ENCODE measurements at places on chromosomes 7 and 10.

DNA sequence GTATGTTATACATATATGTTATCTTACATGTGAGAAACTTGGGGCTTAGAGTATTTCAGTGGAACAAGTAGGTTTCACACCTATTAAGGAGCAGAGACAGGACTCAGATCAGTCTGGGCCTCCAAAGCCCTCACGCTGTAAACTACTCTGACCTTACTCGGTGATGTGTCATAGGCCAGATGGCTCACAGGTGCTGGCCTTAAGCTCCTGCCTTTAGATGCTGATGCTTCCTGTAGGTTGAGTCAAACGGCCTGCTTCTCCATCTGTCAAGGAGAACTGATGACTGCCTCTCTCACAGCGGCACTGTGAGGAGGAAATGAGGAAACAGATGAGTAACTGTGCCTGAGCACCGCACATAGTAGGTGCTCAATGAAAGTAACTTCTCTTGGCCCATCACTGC is 312.6 kb upstream of the COBL start:
- DNase-seq, result no peak

GRCh38 chr7:2474813-2475677 is 1.2 kb downstream of the GRIFIN start:
- DNase-seq, result no peak

GRCh38 chr7:156234666-156235494 is 405.7 kb upstream of the RNF32 start:
- no peak for DNase-seq

GRCh38 chr7:17227766-17228490 is 70.5 kb upstream of the AHR start:
- DNase-seq, result no peak

DNA sequence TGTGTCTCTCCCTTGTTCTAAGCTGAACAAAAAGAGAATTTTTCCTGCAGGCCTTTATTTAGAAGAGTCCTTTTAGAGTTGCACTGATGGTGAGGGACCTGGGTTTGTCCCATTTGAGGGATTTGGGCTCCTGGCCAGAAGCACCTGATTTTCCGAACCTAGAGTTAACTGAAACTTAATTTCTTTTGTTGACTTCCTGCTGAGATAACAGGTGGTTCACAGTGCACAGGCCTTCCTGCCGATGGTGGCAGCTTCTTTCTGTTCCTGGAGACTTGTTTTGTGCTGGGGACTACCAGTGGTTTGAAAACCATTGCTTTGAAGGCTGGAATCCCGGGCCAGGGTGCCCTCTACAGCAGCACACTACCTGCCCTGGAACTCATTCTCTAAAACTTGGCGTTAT is 99.2 kb downstream of the SUGCT start:
- DNase-seq, result no peak

GRCh38 chr10:107028236-107028635 is 136.3 kb downstream of the SORCS1 start:
- DNase-seq, result no peak

DNA sequence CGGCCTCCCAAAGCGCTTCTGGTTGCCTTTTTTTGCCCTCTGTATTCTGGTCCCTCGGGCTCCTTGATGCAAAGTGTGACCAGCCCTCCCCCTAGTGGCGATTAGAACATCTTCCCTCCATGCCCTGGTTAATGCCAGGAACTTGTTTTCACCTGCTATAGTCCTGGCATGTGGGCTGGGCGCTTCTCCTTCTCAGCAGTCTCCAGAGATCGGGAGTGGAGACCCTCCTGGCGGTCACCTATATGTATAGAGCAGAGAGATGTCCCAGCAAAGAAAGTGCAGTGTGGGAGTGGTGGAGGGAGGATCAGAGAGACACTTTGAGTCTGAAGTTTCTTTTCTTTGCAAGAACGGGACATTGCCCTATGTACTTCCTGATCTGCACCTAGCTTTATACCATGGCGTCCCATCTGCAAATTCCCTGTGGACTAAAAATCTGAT is 264.1 kb downstream of the OTUD1 start:
- peak; percentile 15 for DNase-seq

DNA sequence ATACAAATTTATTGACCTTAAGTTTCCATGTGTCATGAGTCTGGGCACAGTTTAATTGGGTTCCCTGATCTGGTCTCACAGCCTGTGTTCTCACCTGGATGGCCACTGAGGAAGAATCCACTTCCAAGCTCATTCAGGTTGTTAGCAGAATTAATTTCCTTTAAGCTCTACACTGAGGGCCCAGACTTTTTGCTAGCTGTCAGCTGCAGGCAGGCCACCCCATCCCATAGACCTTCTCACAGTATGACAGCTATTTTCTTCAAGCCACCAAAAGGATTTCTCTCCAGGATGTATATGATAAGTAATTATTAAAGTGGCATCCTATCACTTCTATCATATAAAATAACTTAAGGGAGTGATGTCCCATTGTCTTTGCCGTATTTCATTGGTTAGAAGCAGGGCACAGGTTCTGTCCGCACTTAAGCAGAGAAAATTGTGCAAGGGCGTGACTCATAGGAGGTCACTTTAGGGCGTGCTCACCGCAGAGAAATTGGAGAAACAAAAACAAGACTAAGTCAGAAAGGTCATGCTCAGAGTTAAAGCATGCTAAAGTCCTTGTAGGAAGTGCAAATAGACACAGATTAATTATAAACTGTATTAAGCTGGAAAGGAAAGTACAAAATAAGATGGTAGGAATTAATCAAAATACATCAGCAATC is 109.9 kb downstream of the AHR start:
- DNase-seq, result no peak

GRCh38 chr10:96168546-96168945 is 38.4 kb downstream of the ZNF518A start:
- no peak for DNase-seq

- DNase-seq, result no peak
Measured at GRCh38 chr7:45000093-45001032, at the start of gene CCM2. CCM2 (plus strand) TSS chr7:45000201; CDS start chr7:45000334, 133 bp downstream.

DNA sequence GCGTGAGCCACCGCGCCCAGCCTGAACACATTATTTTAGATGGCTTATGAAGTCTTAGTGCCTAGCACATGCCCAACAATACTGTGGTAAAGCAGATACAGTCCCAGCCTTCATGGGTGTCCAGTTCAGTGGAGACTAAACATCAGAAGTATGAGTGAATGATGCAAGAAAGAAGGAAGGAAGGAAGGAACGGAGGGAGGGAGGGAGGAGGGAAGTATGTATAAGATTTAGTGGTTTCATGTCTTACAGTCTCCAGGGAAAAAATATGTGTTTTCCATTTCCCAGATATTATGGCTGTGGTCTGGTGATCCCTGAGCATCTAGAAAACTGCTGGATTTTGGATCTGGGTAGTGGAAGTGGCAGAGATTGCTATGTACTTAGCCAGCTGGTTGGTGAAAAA is 2.9 kb downstream of the AS3MT start:
- no peak for DNase-seq

DNA sequence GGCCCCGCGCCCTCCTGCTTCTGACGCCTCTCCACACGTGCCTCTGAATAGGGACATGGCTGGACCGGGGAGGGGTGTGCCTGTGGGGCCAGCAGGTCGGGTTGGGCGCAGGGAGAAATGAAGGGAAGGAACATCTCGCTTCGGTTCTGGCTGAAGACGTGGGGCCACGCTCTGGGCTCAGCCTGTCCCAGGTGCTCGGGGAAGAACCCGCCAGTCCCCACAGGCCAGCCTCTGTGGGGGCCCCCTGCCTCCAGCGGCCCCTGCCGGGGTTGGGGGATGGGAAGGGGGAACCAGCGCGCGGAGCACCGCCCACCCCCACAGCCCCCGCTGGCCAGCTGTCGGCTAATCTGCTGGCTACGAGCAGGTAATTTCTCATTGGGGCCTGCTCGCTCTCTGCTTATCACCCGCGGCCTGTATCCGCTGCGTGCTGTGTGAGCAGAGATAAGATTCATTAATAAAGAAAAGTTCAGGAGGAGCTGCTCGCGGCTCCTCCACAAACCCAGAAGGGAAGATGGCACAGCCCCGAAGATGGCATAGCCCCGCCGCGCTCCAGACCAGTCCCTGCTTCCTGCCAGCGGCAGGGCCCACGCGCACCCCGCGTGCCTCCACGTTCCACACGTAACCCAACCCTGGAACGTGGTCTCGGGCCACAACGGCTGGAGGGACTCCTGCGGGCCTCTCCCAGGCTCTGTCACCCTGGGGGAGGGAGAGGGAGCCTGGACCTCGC is 186.2 kb downstream of the ELFN1 start:
- no peak for DNase-seq

GRCh38 chr10:124624466-124624865 is 119.7 kb downstream of the FAM53B start:
- no peak for DNase-seq

GRCh38 chr10:8375137-8375536 is 320.6 kb downstream of the GATA3 start:
- DNase-seq, result no peak

DNA sequence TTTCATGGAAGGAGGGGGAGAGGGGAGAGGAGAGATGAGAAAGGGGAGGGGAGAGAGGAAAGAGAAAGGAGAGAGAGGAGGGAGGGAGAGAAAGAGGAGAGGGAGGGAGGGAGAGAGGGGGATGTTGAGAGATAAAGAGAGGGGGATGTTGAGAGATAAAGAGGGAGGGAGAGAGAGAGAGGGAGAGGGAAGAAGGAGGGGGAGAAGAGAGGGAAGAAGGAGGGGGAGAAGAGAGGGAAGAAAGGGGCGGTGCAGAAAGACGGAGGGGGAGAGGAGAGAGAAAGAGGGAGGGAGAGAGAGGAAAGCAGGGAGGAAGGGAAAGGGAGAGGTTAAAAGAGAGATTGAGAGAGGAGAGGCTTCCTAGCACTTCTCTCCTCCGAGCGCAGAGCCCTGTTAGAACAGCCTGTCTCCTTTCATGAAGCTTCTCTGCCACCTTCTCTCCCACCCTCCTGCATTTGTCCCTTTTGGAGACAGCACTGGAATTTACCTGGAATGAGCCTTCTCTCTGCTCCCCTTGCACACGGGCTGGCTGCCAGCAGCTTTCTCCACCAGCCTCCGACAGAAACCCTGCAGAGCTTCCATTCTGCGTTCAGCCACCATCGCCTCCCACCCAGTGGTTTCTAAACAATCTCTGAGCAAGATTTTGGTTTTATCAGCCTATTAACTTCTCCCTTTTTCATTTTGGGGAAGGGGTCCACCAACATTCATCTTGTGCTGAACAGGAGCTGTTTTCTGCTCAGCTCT is 74.0 kb upstream of the CARD11 start:
- DNase-seq, result no peak

DNA sequence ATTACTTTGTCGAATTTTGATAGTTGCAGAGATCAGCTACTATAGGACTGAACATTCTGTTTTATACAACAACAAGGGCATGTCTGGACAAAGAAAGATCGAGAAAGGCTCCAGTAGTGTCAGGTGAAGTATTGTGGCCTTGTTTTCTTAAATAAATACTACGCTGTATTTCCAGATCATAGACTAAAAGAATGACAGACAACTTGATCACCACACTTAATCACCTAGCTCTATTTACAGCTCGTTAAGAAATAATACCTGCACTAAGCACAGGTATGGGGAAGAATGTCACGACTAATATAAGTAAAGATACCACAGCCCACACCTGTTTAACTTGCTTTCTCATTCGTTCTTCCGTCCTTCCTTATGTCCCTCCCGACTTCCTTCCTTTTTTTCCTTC is 269.2 kb downstream of the HGF start:
- no peak for DNase-seq

DNA sequence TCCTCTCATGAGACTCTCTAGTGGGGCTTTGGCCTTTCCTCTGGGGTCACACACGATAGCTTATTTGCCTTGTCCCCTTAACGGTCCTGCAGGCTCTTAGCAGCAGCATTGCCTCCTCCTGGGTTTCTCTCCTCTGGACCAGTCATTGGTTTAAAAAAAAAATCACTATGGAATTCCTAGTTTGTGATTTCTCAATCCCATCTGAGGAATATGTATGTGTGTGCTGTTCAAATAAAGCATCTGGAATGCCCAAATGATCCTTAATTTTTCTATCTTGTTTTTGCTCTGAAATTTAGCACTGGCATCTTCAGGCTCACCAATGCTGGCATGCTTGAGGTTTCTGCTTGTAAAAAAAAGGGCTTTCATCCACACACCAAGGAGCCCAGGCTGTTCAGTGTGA is 30.5 kb downstream of the ACTA2 start:
- no peak for DNase-seq

All from stimulated activated CD8-positive, alpha-beta memory T cell treated with anti-CD3 and anti-CD28 coated beads, Interleukin-4, amount 100 ng/mL, for 24 hours (primary cell).